ENCODE measurements at places on chromosomes 6 and 20.

DNA sequence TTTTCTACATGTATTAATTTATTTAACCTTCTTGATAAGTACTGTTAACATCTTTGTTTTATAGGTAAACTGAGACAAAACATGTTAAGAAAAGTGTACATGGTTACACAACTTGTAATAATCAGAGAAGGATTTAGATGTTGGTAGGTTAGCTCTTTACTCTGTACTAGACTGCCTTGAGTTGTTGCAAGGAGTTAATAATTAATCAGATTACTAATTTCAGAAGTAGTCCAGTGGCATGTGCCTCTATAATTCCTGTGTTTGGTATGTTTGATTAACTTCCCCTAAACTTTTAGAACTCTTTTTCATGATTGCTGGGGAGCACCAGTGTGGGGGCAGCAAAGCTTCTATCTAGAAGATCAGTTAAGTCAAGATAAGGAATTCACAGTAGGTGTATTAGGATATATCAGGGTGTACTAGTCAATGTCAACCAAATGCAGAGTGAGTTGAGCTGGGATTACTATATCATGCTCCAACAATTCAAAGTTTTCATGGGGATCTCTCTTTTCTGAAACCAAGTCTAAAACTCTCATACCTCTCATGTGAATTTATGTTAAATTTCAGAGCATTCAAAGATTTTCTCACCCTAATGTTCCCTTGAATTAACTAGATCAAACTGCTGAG, 129.7 kb upstream of the AHI1 start:
- DNase-seq, result no peak

- DNase-seq, result no peak
Measured at GRCh38 chr6:7621761-7622160, 31.8 kb downstream of the SNRNP48 start.

- DNase-seq, result no peak
Measured at GRCh38 chr6:111478064-111478476, 4.9 kb downstream of the REV3L start.

DNA sequence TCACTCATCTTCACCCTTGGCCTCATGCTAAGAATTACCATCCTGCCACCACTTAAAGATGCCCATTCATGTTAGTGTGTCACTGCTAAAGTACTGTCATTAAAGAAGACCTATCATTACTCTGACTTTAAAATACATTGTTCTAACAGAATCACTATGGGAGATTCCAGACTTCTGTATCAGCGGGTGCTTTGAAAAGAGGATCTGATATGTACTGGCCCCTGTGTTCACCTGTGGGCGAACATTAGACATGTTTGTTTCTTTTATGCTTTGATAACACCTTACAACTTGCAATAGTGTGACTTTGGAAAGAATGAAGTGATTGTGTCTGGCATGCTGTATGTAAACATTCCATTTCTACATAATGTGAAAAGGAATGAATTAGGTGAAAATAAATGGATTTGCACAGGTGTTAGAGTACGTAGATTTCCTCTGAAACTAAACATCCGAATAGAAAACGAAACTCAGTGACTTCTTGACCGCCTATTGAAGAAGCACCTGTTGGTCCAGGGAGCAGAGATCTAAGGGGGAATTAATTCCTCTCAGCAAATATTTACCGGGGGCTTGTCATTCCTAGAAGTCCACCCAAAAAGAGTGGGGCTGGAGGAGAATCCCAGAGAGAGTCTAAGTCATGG, 132.3 kb downstream of the CARMIL1 start:
- no peak for DNase-seq

GRCh38 chr6:156421933-156422332, 355.2 kb upstream of the ARID1B start:
- no peak for DNase-seq

GRCh38 chr20:37278966-37279590, 10.4 kb upstream of the MANBAL start:
- DNase-seq, result no peak

- DNase-seq, result no peak
Measured at GRCh38 chr6:32488083-32488482, 42.0 kb downstream of the HLA-DRB5 start.

DNA sequence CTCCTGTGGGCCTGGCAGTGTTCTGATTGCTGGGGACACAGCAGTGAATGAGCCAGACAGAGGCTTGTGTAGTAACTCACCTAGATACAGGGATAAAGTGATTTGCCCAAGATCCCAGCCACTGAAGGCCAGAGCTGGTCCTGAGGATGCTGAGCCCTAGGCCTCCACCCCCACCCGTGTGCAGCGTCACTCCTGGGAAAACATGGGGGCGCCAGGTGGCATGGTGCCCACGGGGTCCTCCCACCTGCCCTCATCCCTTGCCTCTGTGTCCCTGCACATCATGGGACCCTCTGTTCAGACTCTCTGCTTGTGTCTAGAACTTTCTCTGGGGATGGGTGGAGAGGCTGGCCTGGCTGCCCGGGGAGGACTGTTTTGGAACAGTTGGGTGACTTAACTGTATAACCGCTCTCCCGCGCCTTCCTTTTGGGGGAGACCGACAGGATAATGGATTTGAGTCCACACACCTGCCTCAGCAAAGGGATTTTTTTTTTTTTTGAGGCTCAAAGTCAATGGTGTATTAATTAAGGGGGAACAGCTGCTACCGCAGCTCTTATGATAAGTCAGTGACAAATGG, 19.6 kb downstream of the LEMD2 start:
- DNase-seq, result no peak

- peak; percentile 45 for DNase-seq
Measured at GRCh38 chr20:43590036-43590391, 723 bp upstream of the IFT52 start.

GRCh38 chr20:47276851-47277534, 79.5 kb downstream of the ZMYND8 start:
- DNase-seq, result peak; percentile 56

DNA sequence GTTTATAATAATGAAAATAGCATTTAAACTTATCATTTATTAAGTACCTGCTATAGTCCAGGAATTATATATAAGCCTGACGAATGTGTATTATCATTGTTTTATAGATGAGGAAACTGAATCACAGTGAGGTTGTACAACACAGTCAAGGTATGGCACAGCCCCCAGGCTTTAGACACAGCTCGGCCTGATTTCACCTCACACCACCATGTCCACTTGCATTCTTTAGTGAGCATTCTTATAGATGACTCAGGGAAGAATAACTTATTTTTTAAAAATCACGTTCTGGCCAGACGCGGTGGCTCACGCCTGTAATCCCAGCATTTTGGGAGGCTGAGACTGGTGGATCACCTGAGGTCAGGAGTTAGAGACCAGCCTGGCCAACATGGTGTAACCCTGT, 289.0 kb downstream of the SYNE1 start:
- no peak for DNase-seq

GRCh38 chr20:3980260-3981131, 34.9 kb downstream of the RNF24 start:
- DNase-seq, result no peak

DNA sequence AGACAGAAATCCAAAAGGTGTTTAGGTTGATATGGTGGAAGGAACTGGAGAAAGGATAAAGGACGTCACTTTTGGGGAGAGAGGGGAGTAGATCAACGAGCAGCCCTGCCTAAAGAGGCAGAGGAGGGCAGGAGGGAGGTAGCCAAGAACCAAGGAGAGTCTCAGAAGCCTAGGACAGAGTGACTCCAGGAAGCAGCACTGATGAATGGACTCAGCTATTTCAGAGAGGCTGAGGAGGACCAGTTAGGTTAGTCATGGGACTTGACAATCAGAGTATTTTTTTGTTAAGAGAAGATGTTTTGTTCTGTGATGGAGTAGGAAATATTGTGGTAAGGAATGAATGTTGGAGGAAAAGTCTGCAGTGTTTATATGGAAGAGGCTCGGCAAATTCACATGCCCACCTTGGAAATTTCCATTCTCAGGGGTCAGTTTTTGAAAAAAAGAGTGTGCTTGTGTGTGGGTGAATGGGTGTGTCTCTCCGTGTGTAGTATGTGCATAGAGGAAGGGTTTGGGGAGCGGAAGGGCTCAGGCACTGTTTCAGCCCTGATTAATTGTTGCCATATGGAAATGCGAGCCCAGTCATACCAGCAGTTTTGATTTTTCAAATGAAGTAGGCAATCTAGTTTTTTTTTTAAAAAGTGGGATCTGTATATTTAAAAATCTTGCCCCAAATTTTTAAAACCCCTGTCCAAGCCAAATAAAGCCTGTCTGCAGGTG, 303.6 kb downstream of the SAMD5 start:
- DNase-seq, result no peak

- no peak for DNase-seq
Measured at GRCh38 chr6:166903027-166903426, 53.3 kb downstream of the RNASET2 start.

GRCh38 chr6:19444041-19444440, 393.1 kb upstream of the ID4 start:
- DNase-seq, result no peak

DNA sequence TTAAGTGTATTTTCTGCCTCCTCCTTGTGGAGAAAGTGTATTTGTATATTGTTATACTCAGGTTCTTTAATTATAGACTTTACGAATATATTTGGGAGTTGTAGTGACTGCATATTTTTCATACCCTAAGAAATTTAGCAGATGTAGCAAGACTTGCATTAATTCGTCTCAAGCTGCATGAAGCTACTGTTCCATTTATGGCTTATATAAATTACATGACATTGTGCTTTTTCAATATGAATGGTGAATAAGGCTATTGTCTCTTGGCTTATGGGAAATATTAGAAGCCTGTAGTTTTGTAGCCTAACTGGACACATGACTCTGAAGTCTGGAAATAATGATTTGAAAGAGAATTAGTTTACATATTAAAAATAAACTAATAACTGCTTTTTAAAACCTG, 2.4 kb downstream of the ADGRG6 start:
- DNase-seq, result no peak

- no peak for DNase-seq
Measured at GRCh38 chr6:56406276-56407269, 159.2 kb upstream of the COL21A1 start.

DNA sequence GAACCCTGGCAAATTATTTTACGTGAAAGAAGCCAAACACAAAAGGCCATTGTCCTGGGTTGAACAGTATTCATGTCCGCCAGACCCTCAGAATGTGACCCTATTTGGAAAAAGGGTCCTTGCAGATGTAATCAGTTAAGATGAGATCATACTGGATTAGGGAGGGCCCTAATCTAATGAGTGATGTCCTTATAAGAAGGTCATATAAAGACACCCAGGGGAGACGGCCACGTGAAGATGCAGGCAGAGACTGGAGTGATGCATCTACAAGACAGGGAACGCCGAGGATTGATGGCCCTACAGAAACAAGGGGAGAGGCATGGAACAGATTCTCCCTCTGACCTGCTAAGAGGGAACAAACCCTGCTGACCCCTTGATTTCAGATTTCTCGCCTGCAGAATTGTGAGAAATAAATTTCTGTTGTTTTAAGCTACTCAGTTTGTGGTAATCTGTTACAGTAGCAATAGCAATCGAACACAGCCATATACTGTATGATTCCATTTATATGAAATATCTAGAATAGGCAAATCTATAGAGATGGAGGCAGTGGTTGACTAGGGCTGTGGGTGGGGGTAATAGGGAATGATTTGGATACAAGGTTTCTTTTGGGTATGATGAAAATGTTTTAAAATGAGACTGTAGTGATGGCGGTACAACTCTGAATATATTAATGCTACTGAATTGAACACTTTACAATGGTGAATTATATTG, 132.9 kb upstream of the NUP153 start:
- no peak for DNase-seq

Measured in mucosa of descending colon (tissue), 3 donors.